ENCODE measurements at places on chromosomes 11 and 22. TPM values are rescaled to one million over a fixed set of nuclear protein-coding genes. Genes with fewer than 3 reads are reported as not detected.

GRCh38 chr22:27947448-27947847 lies 28.4 kb upstream of the PITPNB start:
- DNase-seq: no peak

The OR2AG1 gene
- total RNA-seq: not detected

- DNase-seq: peak; percentile 93
These were observed 80.3 kb downstream of the ETS1 start for GRCh38 chr11:128506999-128507611.

DNA sequence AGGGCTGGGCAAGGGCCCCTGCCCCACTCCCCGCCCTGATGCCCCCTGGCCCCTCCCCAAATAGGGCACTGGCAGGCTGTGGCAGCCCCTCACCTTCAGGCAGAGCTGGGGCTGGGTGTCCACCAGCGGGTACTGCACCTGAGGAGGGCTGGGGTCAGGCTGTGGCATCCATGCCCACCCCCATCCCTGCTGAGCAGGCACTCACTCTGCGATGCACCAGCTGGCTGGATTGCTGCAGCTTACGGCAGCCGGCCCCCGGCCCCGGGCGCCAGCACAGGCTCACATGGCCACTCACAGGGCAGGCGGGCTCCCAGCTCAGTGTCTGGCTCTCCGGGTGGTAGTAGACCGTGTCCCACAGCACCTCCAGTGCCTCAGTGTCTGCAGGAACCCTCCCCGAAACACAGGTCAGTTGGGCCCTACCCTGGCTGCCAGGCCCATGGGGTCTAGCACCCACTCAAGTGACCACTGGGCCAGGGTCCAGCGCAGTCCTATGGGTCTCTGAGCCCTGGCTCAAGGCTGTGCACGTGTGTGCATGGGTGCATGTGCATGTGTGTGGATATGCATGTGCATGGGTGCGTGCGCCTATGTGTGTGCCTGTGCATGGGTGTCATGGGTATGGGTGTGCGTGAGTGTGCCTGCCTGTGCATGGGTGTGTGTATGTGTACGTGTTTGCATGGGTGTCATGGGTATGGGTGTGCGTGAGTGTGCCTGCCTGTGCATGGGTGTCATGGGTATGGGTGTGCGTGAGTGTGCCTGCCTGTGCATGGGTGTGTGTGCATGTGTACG lies 14.4 kb downstream of the IL17REL start:
- DNase-seq: no peak

- DNase-seq: no peak
These were observed 69.7 kb upstream of the BMAL1 start for GRCh38 chr11:13207665-13208594.

The GP1BB gene
- total RNA-seq: 30.3 TPM

DNA sequence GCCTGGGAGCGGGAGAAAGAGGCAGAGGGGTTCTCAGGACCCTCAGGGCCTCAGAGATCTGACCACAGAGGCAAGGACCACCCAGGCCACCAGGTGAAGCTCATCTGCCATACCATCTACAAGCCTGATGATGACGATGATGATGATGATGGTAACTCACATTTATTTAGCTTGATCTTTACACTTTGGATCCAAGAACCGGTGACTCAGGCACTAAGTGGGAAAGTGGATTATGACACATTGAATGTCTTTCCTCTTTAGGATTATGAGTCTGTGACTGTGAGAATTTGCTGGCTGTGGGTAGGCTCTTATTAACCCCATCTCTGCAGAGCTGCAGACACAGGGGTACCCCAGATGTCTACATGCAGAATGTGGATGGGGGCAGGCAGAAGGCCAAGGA lies 110.3 kb downstream of the DSCAML1 start:
- no peak for DNase-seq

GRCh38 chr22:33400061-33400840 lies 342.1 kb upstream of the SYN3 start:
- no peak for DNase-seq

- no peak for DNase-seq
These were observed 7.8 kb upstream of the TMA7B start for GRCh38 chr22:39952347-39952746.

The PKP3 gene
- total RNA-seq: 2.0 TPM

DNA sequence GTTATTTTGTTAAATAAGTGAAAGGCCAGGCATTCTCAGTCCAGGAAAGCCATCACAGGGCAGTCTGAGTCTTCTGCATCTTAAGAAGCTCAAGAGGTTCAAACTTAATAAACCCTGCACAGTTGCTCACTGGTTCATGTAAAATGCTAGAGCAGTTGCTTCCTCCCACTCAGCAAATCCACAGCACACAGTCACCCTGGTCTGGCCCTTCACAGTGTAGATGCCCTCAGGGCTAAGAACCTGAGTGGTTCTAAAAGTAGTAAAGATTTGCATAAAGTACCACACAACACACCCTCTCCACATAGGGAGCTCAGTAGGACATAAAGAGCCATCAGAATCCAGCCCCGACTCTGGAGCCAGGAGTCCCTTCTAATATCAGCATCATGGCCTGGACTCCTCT lies 58.7 kb downstream of the ZNF280B start:
- no peak for DNase-seq

- DNase-seq: no peak
These were observed 11.7 kb upstream of the KAT5 start for GRCh38 chr11:65700399-65700798.

DNA sequence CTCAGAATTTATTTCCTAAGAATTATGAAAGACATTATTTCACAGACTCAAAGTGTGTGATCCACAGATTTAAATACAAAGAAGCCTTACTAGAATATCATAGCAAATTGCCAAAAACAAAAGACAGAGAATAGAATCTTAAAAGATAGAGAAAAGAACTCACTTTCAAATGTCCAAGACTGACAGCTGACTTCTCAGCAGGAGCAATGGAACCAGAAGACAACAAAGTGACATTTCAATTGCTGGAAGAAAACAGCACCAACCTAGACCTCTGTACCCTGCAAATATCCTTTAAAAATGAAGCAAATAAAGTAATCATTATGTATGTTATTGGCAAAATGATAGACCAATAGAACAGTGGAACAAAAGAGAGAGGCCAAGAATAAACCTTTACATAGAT lies 109.2 kb downstream of the TTC17 start:
- DNase-seq: no peak

The NTM gene
- not detected for total RNA-seq

DNA sequence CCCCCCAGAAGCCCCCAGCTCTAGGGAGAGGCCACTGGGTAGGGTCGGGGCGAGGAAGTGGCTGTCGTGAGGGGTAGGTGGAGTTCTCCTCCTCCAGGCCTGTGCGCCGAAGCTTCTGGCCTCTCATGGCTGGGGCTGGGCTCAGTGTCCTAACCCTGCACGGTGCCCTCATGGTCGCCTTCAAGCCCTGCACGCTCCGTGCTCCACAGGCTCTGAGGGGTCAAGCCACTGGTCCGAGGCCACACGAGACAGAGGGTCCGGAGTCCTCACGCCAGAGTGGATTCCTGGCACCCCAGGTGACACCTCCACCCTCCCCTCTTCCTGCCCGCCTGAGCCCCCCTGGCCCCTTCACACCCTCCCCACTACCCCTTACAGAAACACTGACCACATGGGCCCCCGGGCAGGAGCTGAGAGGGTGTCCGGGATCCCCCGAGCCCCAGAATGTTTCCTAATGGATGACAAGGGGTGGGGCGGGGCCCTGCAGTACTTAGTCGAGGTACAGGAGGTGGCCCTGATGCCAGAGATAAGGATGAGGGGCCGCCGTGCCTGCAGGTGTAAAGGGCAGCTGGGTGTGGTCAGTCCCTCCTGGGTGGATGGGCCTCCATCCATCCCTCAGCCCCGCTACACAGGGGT lies 997 bp upstream of the CDHR5 start:
- DNase-seq: no peak

DNA sequence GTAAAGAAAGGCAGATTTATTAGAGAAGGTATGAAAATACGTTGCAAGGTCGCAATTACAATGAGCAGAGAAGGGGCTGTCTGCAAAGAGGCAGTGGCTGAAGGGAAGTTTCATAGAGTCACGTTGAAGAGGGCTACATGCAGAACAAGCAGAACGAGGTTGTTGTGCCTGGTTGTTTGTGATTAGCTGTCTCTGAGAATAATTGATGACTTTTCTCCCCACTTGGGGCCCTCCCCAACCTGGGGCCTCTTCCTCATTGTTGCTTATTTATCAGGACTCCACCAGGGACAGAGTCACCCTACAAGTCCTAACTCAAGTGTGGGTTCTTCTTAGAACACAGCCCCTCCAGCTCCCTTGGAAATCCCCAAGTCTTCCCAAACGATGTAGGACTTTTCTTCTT lies 29.1 kb downstream of the CSF2RB start:
- DNase-seq: no peak

The KCNE3 gene
- 8.3 TPM for total RNA-seq

- no peak for DNase-seq
These were observed 86.1 kb upstream of the WNT7B start for GRCh38 chr22:46062971-46063631.

- DNase-seq: no peak
These were observed 282.4 kb downstream of the TMEM135 start for GRCh38 chr11:87320123-87320522.

The TMEM151A gene
- 0.27 TPM for total RNA-seq

DNA sequence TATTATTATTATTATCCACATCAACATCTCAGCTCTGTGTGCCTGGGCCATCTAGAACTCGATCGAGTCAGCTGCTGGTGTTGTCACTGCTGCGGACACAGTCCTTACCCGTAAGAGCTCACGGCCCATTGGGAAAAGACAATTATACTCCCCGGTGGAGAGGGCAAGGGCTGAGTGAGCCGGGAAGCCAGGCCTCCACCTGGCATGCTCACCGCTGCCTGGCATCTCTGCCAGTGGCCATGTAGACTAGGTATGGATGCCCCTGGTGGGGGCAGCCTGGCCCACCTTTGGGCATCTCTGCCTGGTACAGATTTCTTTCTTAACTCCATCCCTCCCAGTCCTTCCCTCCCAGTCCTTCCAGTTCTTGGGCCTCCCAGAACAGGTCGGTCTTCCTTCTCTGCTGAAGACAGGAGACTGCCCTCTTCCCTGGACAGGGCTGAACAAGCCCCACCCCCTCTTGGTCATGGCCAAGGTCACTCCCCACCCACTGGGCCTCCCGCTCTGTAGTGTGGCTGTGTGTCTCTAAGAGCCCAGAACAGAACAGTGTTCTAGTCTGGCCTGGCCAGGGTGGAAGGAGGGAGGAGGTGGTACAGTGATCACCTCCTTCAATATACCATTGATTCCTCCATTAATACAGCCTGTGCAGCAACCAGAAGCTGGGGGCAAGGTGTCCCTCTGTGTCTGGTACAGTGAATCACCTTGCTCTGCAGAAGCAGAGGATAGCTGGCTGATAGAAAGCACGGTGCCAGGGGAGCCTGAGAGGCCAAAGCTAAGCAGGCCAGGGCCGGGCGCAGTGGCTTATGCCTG lies 57.7 kb downstream of the FLRT1 start:
- DNase-seq: no peak

The ANO3 gene
- total RNA-seq: 13.4 TPM

The RTN4RL2 gene
- not detected for total RNA-seq

GRCh38 chr11:124899383-124900145 lies 1.9 kb upstream of the ROBO4 start:
- no peak for DNase-seq

DNA sequence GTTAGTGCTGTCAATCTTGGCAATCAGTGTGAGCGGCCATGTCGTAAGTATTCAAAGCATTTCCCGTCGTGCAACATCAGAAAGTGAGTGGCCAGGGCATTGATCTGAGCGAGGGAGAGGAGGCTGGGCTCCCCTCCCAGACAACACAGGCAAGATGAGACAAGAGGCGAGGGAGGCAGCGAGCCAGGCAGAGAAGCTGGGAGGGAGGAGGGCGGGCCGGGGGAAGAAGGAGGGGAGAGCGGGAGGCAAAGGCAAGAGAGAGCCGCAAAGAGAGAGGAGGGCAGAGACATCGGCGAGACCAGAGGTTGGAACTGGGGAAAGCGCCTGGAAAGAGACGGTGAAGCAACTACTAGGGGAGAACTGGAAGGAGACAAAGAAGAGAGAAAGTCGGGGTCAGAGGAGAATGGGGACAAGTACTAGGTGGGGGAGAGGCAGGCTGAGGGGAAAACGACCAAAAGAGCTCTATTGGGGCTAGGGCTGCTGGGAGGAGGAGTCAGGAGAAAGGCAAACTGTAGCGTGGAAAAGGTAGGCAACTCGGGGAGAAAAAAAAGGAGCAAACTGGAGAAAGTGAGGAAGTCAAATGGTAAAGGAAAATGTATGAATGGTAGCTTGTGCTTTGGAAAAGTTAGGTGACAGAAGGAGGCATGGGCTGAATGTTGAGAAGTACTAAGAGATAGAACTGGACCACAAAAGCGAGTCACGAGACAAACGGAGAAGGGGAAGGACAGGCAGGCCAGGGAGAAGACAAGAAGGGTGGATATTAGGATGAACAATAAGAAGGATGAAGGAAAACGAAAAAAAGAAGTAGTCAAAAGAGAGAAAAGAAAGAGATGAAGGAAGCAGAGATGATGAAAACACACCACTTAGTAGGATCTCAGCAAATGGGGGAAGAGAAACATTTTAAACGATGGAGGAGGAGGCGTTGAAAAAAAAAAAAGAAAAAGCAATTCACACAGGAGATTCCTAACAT lies 130.5 kb upstream of the C11orf58 start:
- no peak for DNase-seq

DNA sequence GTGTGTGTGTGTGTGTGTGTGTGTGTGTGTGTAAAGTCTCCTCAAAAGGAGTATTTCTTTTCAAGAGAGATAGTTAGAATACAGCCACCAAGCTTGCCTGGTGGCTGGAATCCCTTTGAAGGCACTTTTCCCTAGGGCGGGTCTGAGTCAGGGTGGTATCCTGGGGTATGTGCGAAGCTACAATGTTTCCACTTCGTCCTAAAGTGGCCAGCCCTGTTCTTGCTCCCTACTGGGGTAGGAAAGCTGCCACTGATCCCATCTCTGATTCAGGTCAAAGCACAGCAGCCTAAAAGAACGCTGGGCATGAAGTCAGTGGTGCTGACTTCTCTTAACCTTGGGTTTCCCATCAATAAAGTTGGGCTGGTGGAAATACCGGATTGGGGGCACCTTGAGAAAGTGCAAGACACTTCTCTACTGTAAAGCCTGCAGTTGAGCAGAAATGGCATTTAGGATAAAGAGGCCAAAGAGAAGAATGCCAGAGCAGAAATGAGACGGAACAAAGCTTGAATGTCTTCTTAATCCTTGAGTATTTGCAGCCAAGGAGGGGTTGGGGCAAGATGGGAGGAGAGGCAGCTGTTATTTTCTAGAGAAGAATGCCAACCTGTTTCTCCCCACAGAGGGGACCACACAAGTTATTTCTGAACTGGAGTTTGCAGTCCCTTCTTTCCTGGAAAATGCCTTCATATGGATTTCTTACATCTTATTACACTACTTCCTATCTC lies 35.3 kb downstream of the ZNRF3 start:
- DNase-seq: no peak

The CECR2 gene
- total RNA-seq: not detected

- no peak for DNase-seq
These were observed 118.4 kb downstream of the TEAD1 start for GRCh38 chr11:12792590-12792989.

The PHETA2 gene
- total RNA-seq: 23.7 TPM

The PAK1 gene
- total RNA-seq: 29.4 TPM

DNA sequence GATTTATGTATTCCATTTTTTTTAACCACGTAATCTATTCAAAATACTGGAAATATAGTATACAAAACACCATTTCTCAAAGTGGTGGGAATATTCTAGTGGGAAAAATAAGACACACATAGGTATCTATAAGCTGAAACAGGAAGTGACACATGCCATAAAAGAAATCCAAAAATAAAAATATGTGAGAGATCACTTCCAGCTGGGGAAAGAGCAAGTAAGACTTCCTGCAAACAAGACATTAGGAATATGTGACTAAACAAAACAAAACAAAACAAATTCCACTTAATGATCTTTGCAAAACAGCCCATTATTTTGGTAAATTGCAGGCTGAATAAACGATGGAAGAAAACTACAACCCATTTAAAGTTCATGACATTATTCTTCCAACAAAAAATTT lies 107.3 kb upstream of the CEP126 start:
- no peak for DNase-seq
